ENCODE measurements at places on chromosomes 16 and 17. TPM values are rescaled to one million over a fixed set of nuclear protein-coding genes. Genes with fewer than 3 reads are reported as not detected.

The VTN gene
- 0.23 TPM for total RNA-seq

The TLCD3B gene
- 3.6 TPM for total RNA-seq

The DYNC1LI2 gene
- 72.2 TPM for total RNA-seq

The KRT33A gene
- total RNA-seq, result not detected

The NT5M gene
- total RNA-seq, result 6.6 TPM

The PRRT2 gene
- 1.1 TPM for total RNA-seq

The ATPAF2 gene
- total RNA-seq, result 30.8 TPM

The HSPB9 gene
- total RNA-seq, result not detected

The CIAO2B gene
- 110 TPM for total RNA-seq

The ORC6 gene
- total RNA-seq, result 46.2 TPM

The HAS3 gene
- total RNA-seq, result 0.86 TPM

The P2RX5 gene
- 71.5 TPM for total RNA-seq

The DNAH17 gene
- 0.02 TPM for total RNA-seq

The CTDNEP1 gene
- 179 TPM for total RNA-seq

The TAC4 gene
- not detected for total RNA-seq

The NRN1L gene
- total RNA-seq, result 0.61 TPM

The LITAFD gene
- not detected for total RNA-seq

The PRR11 gene
- 55.1 TPM for total RNA-seq

The TVP23A gene
- not detected for total RNA-seq

The SNAI3 gene
- total RNA-seq, result 7.2 TPM

The HBM gene
- not detected for total RNA-seq

The SLC9A5 gene
- total RNA-seq, result 3.3 TPM

The FKBP10 gene
- 0.36 TPM for total RNA-seq

The MYCBPAP gene
- total RNA-seq, result 6.4 TPM

The MFSD11 gene
- total RNA-seq, result 23.6 TPM

The ABI3 gene
- total RNA-seq, result 44.0 TPM

The CHD3 gene
- 213 TPM for total RNA-seq

The CCL1 gene
- 9.5 TPM for total RNA-seq

The NT5C gene
- total RNA-seq, result 61.0 TPM

The WFIKKN2 gene
- not detected for total RNA-seq

The MYO15B gene
- 53.8 TPM for total RNA-seq

The LUC7L gene
- 80.8 TPM for total RNA-seq

The KRT32 gene
- not detected for total RNA-seq

The MARF1 gene
- total RNA-seq, result 63.0 TPM

The CCT6B gene
- 1.9 TPM for total RNA-seq

The KCNJ2 gene
- total RNA-seq, result 0.32 TPM

The DYNLRB2 gene
- total RNA-seq, result 0.36 TPM

The ZP2 gene
- total RNA-seq, result not detected

The SLC38A8 gene
- not detected for total RNA-seq

The EVPL gene
- total RNA-seq, result 0.16 TPM

The PYDC1 gene
- total RNA-seq, result not detected

The SYCE1L gene
- 8.0 TPM for total RNA-seq

The CEMP1 gene
- not detected for total RNA-seq

The RPL23 gene
- 1,220 TPM for total RNA-seq

The CA5A gene
- not detected for total RNA-seq

The TSPAN10 gene
- 0.61 TPM for total RNA-seq

The EVI2B gene
- total RNA-seq, result 63.9 TPM

The PRSS22 gene
- total RNA-seq, result not detected

The CLEC19A gene
- total RNA-seq, result not detected

The UNC13D gene
- total RNA-seq, result 206 TPM

The HIC1 gene
- total RNA-seq, result 65.7 TPM

The TMEM235 gene
- total RNA-seq, result not detected

The CBFB gene
- 235 TPM for total RNA-seq

The TBC1D3G gene
- not detected for total RNA-seq

The CBFA2T3 gene
- total RNA-seq, result 0.73 TPM

The PDE6G gene
- total RNA-seq, result 27.9 TPM
